ENCODE measurements at places on chromosomes 6 and 20. TPM values are rescaled to one million over a fixed set of nuclear protein-coding genes. Genes with fewer than 3 reads are reported as not detected.
A peak's percentile ranks its signal among the peaks of the same experiment; 100 is the strongest.

The ADGRF1 gene
- not detected for polyA plus RNA-seq

GRCh38 chr6:147759093-147759492 lies 250.6 kb downstream of the SAMD5 start:
- DNase-seq = no peak

GRCh38 chr6:5630636-5631035 lies 369.3 kb downstream of the FARS2 start:
- DNase-seq = no peak

DNA sequence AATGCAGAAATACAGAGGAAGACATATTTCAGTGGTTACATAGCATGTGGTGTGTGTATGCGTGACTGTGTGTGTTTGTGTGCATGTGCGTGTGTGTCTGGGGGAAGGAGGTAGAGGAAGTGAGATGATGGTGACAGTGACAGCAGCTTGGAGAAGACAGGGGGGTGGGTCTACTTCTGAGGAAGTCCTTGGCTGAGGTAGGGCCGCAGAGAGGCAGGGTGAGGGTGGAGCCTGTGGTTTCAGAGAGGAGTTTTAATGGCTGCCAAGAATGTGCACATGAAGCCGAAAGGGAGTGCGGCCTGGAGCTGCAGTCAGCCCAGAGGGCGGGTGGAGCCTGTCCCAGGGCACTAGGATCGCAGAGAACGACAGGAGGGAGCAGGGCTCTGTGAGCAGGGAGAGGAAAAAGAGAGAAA lies 22.7 kb upstream of the RNF24 start:
- peak; percentile 63 for DNase-seq

- no peak for DNase-seq
Observed at GRCh38 chr6:39910744-39911143, 23.5 kb downstream of the MOCS1 start.

DNA sequence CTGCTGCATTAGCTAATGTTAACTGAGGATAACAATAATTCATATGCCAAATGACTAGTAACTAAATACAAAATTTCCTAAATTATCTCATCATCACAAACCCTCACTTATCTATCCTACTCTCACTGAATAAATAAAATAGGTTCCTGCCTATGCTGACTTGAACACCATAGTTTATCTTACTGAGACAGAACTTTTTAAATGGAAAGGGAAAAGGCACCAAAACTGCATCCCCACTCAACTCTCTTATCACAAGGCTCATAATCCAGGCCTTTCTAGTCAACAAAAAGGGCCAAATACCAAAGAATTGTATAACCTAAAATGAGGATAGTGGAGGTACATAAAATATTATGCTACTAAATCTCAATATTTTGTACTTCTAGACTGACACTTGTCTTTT lies 23.1 kb downstream of the OSTM1 start:
- no peak for DNase-seq

GRCh38 chr20:47379433-47380150 lies 23.1 kb upstream of the ZMYND8 start:
- DNase-seq = no peak

DNA sequence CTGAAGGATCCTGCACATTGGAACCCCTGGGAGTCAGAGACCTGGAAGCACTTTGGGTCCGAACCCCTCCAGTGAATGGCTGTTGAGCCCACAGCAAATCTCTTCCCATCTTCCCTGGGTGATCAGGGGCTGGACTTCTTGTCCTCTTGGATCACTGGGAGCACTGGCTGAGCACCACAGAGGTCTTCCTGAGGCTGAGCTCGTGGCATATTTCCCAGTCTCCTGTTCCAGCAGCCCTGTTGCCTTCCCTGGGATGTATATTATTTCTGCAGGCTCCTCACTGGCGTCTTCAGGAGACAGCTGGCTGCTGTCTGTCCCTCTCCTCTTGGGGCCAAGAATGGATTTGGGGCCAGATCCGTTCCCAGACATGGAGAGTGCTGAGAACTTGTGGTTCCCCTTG lies 43.4 kb downstream of the PTK7 start:
- DNase-seq = no peak

DNA sequence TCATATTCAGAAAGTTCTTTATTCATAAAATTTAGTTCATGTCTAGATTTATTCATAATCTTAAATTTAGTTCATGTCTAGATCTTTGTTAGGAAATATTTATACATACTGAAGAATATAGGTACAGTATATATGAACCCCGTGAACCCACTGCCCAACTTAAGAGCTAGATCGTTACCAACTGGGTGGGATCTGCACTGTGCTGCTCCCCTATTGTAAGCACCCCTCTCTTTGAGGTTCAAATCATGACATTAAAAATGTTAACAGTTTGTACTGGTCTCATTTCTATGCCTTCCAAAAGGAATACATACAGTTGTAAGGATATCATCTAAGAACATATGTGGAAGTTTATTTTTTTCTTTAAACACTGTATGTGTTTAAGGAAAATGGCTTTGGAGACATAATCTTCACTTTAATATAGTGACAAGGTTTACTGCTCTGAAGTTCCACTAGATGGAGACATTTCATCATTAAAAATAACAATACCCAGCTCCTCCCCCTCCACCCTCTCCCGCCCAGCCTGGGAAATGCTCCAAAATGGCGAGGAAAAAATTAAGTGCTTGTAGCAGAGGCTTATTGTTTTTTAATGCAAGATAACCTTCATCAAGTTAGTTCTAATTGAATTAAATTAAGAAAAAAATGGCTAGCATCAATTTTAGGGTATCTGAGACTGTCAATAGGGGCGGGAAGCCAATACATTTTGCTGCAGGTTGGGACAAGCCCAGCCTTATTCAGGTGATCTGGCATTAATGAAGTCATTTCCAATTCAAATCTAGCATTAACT lies 104.1 kb upstream of the TRAF3IP2 start:
- peak; percentile 91 for DNase-seq

DNA sequence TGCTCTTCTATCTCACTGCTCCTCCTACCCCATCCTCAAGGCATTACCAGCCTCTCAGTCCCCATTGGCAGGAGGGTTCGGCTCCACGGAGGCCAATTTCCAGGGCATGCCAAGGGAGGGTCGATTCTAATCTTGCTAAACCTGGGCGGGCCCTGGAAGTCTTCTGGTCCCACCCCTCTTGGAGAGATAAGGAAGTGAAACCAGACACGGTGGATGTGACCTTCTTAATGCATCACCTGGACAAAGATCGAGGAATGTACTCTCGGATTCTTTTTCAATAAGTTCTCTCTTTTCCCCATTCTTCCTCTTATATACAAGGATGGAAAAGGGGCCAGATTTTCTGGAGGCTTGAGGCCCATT lies 112.2 kb upstream of the ARMC2 start:
- DNase-seq = no peak

- DNase-seq = no peak
Observed at GRCh38 chr6:87660226-87660911, 41.7 kb downstream of the AKIRIN2 start.

- no peak for DNase-seq
Observed at GRCh38 chr20:44097521-44098255, 89.3 kb downstream of the JPH2 start.

- DNase-seq = no peak
Observed at GRCh38 chr20:31704225-31705119, 18.2 kb downstream of the BCL2L1 start.

- DNase-seq = no peak
Observed at GRCh38 chr6:134740027-134740373, 209.9 kb downstream of the ALDH8A1 start.
